ENCODE measurements at places on chromosomes 12 and 14.

- DNase-seq: peak; percentile 41
These were observed 13.9 kb upstream of the MYL2 start for GRCh38 chr12:110934093-110934852.

DNA sequence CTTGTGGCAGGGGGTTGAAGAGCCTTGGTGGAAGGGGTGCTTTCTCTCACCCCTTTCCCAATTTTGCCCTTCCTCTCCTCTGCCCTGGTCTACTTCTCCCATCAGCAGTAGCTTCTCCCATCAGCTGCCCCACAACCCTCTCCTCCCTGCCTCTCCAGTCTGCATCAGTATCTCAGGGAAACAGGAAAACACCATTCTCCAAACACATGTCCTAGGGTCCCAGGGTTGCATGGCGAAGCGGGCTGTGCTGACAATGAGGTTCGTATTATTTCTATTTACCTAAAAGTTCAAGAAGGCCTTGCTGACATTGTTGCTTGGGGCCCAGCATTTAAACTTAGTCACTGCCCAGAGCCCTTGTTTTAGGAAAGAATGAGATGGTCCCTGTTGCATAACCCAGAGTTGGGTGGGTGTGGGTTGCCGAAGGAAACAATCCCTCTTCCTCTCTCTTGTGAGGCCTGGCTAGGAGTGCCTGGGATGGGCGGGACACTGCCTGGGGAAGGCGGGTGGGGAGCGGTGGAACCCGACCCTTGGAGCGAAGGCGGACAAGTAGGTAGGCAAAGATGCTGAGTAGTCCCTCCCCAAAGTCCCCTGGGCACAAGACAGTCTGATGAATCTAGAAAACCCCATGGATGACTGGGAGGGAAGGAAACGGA, 1.3 kb upstream of the IGFBP6 start:
- DNase-seq: peak; percentile 94

DNA sequence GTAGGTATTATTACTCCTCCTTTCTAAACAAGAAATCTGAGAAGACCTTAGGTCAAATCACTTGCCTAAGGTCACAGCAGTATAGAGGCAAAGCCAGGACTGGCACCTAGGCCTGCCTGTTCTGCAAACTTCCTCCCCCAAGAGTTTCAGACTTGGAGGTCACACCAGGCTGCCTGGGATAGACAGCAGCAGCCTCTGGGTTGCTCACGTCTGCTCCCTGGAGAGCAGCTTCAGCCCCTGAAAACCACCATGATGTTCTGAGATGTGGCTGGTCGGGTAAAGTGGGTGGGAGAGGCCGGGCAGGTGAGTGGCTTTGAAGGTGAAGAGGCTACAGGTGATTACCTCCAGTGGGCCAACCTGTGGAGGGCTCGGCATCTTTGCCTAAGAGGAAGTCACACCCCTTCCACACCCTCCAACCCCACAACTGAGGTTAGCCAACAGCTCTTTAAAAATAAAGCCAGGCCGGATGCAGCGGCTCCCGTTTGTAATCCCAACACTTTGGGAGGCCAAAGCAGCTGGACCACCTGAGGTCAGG, 37.0 kb upstream of the PNMA1 start:
- no peak for DNase-seq

- no peak for DNase-seq
These were observed 115.1 kb downstream of the GALC start for GRCh38 chr14:87877877-87878276.

DNA sequence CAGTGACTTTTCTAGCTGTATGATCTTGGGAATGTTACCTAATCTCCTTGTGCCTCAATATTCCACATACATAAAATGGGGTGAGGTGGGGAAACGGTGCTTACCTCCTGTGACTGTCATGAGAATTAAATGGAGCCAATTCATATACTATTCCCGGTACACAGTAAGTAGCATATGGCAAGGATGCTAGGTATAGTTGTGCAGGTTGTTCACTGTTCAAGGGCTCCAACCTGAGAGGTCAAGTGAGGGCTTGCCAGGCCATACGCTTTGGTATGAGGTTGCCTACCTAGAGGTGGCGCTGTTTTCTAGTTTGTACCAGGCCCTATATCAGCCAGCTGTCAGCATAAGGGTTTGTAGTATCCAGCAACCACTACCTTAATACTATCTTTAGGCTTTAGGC, 3.6 kb upstream of the BATF start:
- no peak for DNase-seq

GRCh38 chr12:6768437-6768914, 2.3 kb downstream of the PTMS start:
- DNase-seq: no peak

All from coronary artery (tissue), 2 donors.